A549 treated with GW870086 at 1 μM for 4 hours (cell line): ENCODE measurements at places on chromosomes 2 and 18. TPM values are rescaled to one million over a fixed set of nuclear protein-coding genes. Genes with fewer than 3 reads are reported as not detected.

The SIX2 gene
- 0.23 to 0.56 TPM (median 0.43 TPM) in 5 replicates for total RNA-seq

The IMPA2 gene
- total RNA-seq = 57.0 to 81.0 TPM (median 76.4 TPM) in 5 replicates

The FOXD4L1 gene
- total RNA-seq = 0.24 to 0.56 TPM (median 0.30 TPM) in 5 replicates

The SERPINB12 gene
- total RNA-seq = not detected in 5 replicates

The IL1RL2 gene
- total RNA-seq = 0.05 TPM in 1 of 5 replicates, not detected in the others

The R3HDM1 gene
- 19.7 to 27.4 TPM (median 23.6 TPM) in 5 replicates for total RNA-seq

The VSNL1 gene
- not detected in 5 replicates for total RNA-seq

The CTAGE1 gene
- total RNA-seq = not detected in 5 replicates

The MALL gene
- total RNA-seq = 166 to 184 TPM (median 172 TPM) in 5 replicates

The THUMPD2 gene
- total RNA-seq = 13.0 to 15.0 TPM (median 14.5 TPM) in 5 replicates

The FLACC1 gene
- total RNA-seq = 0.19 to 0.22 TPM in 2 of 5 replicates, not detected in the others

The AQP12B gene
- not detected in 5 replicates for total RNA-seq

The SLC40A1 gene
- total RNA-seq = 1.7 to 2.2 TPM (median 2.0 TPM) in 5 replicates

The CNGA3 gene
- total RNA-seq = 0.03 to 0.06 TPM in 2 of 5 replicates, not detected in the others

The TEKT4 gene
- not detected in 5 replicates for total RNA-seq

The ALPI gene
- 0.06 to 0.15 TPM in 2 of 5 replicates, not detected in the others for total RNA-seq

The DSEL gene
- 0.31 to 0.42 TPM (median 0.39 TPM) in 5 replicates for total RNA-seq

The UGT1A3 gene
- total RNA-seq = 0.07 TPM in 1 of 5 replicates, not detected in the others

The MOGAT1 gene
- total RNA-seq = not detected in 5 replicates

The SPHKAP gene
- total RNA-seq = 0.02 TPM in 1 of 5 replicates, not detected in the others

The BMP10 gene
- not detected in 5 replicates for total RNA-seq

The NR4A2 gene
- 1.9 to 2.6 TPM (median 2.3 TPM) in 5 replicates for total RNA-seq

The CYP1B1 gene
- 6.4 to 9.8 TPM (median 7.3 TPM) in 5 replicates for total RNA-seq

The RPL37A gene
- 4,804 to 5,611 TPM (median 5,180 TPM) in 5 replicates for total RNA-seq
